Spinal cord (tissue), 10 donors: ENCODE measurements at places on chromosomes 7 and 10.

DNA sequence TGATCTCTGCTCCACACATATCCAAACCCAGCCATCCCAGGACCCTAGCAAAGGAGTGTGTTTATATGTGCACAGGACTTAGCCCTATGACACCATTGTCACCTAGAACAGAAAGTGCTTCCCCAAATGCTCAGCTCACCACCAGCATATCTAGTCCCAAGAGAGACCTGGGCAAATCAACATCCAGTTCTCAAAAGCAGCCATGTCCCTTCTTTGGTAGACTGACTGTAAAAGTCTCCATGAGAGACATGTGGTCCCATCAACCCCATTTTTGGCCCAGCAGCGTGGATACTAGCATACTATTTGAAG lies 20.9 kb upstream of the ARHGAP22 start:
- DNase-seq, result no peak

DNA sequence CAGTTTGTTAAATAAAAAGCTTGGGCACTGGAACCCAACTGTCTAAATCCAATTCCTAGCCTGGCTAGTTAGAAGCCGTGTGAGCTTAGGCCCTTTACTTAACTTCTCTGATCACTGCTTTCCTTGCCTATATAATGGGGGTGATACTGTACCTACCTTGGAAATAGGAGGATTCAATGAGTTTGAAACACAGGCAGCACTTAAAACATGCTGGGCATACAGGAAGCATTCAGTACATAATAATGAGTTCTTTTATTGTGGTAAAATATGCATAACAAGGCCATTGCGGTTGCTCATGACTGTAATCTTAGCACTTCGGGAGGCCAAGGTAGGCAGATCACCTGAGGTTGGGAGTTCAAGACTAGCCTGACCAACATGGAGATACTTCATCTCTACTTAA lies 47.4 kb upstream of the SEPHS1 start:
- no peak for DNase-seq

DNA sequence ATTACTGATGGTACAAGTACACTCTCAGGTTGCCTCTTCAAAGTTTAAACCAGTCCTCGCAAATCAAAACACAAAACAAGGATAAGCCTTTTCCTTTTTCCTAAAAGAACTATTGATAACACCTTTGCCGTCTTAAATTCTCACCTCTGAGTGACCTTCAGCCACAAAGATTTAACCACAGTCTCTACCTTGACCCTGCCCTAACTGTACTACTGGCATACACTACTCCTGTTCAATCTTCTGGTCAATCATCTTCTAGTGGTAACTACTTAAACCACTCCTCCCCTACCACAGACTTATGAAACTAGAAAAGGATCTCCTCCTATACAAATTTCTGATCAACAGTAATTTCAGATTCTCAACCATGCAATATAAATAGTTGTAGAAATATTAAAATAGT lies 15.1 kb downstream of the UPF2 start:
- no peak for DNase-seq

- no peak for DNase-seq
Observed at GRCh38 chr7:102104245-102104644, 182.4 kb upstream of the SH2B2 start.

GRCh38 chr7:155996718-155997280 lies 184.5 kb upstream of the SHH start:
- DNase-seq, result no peak

DNA sequence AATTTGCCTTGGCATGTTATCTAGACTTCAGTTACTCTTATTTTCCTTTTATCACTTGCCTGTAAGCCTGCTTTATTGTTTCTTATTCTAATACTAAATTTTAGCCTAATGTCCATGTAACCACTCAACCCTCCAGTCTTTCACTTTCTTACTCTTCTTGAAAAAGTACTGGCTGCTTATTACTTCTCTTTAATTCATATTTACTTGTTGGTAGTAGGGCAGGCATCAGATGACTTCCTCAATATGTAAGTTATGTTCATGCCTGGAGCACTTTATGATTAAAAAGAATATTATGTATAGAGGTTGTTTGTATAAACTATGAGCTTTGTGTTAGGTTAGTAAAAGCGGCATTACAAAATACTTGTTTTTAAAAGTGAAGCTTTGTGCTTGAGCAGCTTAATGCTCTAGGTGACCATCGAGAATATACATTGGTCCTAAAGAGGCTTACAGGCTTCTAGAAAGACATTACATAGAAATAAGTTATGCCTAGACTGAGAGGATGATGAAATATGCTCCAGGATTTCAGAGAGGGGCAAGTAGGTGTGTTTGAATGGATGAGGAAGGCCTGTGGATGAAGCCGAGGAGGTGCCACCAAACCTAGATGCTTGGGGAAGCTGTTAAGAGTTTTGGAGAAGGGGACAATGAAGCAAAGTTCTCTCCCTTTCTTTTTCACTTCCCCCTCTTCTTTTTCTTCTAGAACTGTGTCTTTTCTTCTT lies 207.1 kb upstream of the HDAC9 start:
- DNase-seq, result no peak

DNA sequence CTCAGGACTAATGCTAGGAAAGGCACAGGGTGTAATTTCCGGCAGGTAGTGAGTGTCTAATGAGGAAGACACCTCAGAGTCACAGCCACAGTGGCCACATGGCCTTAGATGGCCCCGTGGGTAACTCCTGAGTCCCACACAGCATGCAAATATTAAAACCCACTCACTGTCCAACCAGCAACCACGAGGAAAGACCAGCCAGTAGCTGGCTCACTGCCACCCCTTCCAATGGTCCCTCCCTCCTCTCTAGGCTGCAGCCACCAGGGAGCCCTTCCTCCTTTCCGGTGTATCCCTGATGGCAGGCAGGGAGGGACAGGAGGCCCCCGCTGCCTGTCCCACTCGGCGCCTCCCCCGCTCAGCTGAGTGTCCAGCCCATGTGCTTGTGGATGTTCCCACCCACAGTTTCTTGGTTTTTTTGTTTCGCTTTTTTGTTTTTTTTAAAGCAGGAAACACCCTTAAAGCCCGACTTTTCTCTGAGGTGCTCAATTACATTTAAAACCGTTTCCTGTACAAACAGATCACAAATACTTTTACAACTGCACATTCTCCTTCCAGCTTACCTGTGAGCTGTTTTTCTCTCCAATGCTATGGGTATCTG lies 9.2 kb downstream of the BNIP3 start:
- DNase-seq, result peak; percentile 25

- no peak for DNase-seq
Observed at GRCh38 chr7:139861803-139862202, 32.7 kb downstream of the TBXAS1 start.

DNA sequence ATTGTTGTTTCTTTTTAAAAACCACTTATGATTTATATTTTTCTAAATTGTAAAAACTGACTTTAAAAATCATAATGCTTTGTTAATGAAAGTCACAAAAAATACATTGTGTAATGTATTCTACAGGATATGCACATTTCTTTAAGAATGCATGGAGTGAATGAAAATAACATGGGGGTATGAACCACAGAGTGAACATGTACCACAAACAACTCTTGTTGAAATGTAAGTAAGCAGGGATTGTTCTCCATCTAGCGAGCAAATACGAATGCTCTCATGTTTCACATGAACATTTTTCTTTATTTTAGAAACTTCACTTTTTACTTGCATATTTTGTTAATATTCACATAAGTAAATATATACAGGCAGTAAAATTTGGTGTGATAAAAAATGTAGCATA lies 35.6 kb upstream of the LAMB4 start:
- no peak for DNase-seq
